ENCODE measurements at places on chromosomes 7 and 10.
A peak's percentile ranks its signal among the peaks of the same experiment; 100 is the strongest.

DNA sequence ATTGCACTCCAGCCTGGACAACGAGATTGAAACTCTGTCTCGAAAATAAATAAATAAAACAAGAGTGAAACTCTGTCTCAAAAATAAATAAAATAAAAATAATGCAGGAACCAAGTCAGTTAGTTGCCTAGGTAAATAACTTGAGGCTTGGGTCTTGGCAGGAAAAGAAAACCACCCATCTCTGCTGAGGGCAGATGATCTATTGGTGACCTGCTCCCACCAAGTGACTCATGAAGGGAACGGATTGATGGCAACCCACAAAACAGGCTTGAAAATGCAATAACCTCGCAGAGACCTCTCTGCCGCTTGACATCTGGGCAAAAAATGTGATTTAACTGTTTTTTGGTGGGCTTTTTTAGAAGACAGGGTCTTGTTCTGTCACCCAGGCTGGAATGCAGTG is 86.6 kb downstream of the CALN1 start:
- DNase-seq: no peak

DNA sequence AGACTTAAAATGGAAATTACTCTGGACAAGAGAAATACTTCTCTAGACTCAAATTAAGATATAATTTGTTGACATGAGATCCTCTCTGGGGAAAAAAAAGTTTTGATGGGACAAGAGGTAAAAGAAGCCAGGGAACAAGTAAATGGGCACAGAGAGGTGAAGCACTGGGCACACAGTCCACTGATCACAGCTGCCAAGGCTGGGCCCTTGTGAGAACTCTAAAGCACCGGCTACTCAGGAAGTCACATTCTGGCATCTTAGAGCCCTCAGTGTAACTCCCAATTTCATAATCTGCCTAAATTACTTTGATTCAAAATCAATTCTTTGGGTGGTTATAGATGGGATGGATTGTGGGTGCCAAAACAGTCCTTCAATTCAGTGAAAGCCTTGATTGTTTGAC is 123.2 kb upstream of the CACNA2D1 start:
- DNase-seq: no peak

- no peak for DNase-seq
These were observed 44.5 kb downstream of the CLRN3 start for GRCh38 chr10:127848226-127848625.

- no peak for DNase-seq
These were observed 3.5 kb downstream of the JAKMIP3 start for GRCh38 chr10:132069122-132069848.

DNA sequence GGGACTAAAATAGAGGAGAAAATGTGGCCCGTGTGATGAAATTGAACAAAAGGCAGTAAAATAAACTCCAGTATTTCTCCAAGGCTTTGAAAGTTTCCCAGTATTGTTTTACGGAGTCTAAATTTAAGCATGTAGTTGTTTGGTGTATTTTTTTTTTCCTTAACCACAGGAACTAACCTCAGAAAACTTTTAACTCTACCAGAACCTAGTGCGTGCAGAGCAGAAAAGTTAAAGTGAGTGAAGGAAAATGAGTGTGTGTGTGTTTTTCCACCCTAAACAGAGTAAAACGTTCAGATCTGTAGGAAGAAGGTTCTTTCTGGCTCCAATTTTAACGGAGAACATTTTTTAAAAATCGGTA is 812 bp downstream of the PROSER2 start:
- DNase-seq: no peak

- DNase-seq: no peak
These were observed 10.4 kb upstream of the FGFR2 start for GRCh38 chr10:121608469-121609190.

- DNase-seq: peak; percentile 74
These were observed 554.4 kb downstream of the INHBA start for GRCh38 chr7:41148521-41148951.

GRCh38 chr10:87594864-87595263 is 64.8 kb upstream of the PAPSS2 start:
- DNase-seq: no peak

DNA sequence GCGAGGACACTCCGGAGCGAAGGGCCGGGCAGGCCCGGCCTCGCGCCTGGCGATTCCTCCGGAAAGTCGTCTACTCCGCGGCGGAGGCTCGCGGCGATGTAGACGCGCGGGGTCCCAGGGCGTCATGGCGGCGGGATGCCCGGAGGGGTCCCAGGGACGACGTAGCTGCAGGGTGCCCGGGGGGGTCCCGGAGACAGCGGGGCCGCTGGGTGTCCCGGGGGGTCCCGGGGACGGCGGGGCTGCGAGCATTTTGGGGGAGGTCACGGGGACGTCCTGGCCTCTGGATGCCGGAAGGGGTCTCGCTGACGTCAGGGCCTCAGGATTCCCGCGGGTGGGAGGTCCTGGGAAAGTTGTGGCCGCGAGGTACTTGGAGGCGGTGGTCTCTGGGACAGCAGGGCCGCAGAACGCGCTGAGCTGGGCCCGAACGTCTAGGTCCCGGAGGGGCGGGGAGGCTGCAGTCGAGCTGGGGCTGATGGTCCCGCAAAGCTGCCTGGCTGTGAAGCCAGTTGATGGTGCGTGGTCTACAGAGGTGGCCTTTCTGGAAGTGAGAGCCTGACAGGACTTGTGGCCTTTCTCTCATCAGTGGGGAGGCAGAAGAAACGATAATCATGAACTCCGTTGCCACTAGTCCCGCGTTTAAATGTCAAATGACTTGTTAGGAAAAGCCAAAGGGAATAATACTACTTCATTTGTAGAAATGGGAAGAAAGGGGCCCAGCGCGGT is 637 bp downstream of the HSPA14 start:
- DNase-seq: no peak

DNA sequence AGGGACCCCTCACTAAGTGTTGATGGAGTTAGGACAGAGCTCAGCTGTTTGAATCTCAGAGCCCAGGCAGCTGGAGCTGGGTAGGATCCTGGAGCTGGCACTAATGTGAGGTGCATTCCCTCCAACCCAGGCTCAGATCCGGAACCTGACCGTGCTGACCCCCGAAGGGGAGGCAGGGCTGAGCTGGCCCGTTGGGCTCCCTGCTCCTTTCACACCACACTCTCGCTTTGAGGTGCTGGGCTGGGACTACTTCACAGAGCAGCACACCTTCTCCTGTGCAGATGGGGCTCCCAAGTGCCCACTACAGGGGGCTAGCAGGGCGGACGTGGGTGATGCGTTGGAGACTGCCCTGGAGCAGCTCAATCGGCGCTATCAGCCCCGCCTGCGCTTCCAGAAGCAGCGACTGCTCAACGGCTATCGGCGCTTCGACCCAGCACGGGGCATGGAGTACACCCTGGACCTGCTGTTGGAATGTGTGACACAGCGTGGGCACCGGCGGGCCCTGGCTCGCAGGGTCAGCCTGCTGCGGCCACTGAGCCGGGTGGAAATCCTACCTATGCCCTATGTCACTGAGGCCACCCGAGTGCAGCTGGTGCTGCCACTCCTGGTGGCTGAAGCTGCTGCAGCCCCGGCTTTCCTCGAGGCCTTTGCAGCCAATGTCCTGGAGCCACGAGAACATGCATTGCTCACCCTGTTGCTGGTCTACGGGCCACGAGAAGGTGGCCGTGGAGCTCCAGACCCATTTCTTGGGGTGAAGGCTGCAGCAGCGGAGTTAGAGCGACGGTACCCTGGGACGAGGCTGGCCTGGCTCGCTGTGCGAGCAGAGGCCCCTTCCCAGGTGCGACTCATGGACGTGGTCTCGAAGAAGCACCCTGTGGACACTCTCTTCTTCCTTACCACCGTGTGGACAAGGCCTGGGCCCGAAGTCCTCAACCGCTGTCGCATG is 5.2 kb downstream of the CHPF2 start:
- DNase-seq: no peak

DNA sequence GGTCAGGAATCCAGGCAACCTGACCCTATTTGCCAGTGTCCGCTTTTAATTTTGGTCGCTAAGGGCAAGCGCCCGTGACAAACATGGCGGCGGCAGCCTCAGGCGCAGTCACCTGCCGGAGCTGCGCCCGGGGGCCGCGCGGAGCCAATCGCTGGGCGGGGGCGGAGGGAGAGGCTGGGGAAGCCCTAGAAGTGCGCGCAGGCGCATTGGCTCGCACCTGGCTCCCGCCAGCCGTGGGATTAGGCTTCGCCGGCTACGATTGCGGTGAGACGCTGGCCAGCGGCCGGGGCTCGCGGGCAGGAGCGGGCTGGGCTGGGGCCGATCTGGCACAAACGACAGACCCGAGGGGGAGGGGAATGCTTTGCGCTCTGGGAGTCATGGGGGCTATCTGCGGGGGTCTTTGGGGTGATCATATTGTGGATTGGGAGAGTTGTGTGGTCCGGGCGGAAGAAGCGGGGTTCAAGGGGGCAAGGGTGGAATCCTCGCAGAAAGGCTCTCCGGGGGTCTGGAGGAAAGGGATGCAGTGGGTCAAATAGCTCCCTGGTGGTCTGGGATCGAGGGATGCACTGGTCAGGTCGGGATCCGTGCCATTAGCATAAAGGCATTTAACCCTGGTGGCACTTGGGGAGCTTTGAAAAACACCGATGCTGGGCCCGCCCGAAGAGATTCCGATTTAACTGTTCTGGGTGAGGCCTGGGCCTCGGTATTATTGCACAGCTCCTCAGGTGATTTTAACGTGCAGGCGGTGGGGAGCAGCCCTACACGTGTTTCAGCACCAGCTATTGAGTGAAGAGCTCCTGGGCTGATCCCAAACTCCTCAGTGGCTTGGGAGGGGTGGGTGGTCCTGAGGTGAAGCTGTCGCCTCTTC is 10.1 kb upstream of the C10orf95 start:
- peak; percentile 64 for DNase-seq

- DNase-seq: no peak
These were observed 162.5 kb downstream of the MAGI2 start for GRCh38 chr7:79290841-79291497.

GRCh38 chr7:24582166-24582565 is 8.9 kb downstream of the PALS2 start:
- no peak for DNase-seq

DNA sequence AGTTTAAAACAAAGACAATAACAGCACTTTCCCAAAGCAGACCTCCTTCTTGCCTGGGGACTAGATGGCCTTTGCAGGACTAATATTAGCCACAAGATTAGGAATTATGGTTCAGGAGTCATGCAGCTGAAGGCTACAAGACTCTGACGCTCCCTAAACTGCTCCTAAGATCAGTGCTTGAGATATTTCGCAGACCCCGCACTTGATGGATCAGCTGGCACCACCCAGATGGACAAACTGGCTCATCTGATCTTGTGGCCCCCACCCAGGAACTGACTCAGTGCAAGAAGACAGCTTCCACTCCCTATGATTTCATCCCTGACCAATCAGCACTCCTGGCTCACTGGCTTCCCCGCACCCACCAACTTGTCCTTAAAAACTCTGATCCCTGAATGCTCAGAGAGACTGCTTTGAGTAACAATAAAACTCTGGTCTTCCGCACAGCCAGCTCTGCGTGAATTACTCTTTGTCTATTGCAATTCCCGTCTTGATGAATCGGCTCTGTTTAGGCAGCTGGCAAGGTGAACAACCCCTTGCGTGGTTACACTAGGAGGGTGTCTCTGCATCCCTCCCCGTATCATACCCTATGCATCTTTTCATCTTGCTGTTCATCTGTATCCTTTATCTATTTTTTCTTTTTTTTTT is 26.9 kb upstream of the NRBF2 start:
- no peak for DNase-seq

- DNase-seq: no peak
These were observed 293.3 kb downstream of the ADRA2A start for GRCh38 chr10:111370101-111370500.

DNA sequence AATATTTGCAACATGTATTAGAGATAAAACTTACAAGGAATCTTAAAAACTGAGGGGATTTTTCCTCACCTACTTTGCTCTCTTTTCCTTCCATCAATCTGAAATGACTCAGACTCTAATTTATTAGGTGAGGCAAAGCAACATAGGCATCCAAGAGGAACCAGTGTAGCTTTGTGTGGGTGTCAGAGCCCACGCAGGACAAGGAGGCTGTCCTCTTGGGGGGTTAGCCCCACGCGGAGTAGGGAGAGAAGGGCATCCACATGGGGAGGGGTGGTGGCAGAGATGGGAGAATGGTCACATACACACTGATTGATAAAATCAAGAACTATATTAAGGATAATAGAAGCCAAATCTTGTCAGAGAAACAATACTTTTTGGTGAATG is 33.8 kb upstream of the ARMS2 start:
- DNase-seq: no peak

DNA sequence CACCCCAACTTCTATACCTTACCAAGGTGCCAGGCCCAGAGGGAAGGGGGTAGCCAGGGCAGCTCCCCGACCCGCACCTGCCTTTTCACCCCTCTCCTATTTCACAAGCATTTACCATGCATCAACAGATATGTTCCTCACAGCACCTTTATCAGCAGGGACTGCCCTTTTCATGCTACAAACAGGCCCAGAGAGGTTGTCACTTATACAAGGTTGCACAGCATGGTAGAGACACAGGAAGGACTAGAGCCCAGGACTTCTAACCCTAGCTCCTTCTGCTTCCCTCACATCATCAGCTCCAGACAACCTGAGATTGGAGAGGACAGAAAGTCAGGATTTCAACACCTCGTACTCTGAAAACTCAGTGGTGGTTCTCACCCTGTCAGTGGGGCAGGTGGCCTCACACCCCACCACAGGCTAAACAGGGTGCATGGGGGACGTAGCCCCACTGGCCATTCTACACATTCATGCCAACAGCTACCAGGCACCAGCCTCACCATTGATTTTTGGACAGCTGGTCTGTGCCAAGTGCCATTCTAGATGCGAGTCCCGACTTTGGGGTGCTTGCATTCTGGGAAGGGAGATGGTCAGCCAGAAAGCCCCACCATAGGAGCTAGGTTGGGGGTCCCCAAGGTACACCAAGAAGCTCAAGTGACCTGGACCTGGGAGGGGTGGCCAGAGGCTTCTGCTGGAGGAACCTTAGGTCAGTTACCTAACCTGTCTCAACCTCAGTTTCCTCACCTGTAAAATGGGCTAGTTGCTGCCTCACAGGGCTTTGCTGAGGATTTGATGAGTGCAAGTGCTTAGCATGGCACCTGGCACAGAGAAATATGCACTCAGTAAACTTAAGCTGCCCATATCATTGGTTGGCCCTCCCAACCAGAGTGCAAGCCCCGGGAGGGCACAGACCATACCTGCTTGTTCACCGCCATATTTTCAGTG is 38.4 kb downstream of the CHST3 start:
- DNase-seq: no peak

GRCh38 chr10:115167751-115168150 is 74.6 kb downstream of the ATRNL1 start:
- DNase-seq: no peak

Measured in astrocyte of the cerebellum (primary cell).